ENCODE measurements at places on chromosomes 2 and 18.

- no peak for DNase-seq
Observed at GRCh38 chr2:224359569-224359968, 42.3 kb downstream of the FAM124B start.

- no peak for DNase-seq
Observed at GRCh38 chr2:165901620-165902298, 51.8 kb downstream of the TTC21B start.

DNA sequence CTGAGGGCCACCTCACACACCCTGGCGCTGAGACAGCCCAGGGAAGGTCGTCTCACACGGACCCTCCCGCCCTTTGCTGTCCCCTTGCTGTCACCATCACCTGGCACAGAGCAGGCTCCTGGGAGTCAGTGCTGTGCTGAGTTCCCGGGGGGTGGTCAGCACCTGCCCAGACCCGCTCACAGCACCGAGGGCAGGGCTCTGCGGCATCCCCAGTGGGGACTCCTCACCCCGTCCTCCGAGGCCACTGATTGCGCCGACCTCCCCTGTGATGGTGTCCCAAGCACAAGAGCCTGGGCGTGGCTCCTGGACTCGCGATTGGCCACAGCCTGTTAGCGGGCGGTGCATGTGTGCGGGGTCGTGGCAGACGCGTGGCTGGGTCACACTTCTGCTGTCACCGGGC is 65.9 kb downstream of the NFATC1 start:
- DNase-seq = no peak

DNA sequence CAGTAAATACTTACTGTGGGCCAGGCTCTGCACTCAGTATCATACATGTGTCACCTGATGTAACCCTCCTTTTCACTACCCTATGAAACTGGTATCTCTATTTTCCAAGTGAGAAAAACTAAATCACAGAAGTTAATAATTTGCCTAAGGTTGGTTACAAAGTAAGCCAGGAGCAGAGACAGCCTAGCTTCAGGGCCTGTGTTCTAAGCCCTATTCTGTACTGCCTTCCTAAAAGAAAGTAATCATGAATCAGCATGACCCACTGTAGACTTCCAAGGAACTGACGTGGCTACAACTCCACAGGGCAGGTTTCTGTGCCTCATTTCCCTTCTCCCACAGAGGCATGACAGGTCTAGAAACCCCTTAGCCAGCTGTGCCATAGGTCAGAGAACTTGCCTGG is 14.3 kb downstream of the ZNF142 start:
- DNase-seq = no peak

DNA sequence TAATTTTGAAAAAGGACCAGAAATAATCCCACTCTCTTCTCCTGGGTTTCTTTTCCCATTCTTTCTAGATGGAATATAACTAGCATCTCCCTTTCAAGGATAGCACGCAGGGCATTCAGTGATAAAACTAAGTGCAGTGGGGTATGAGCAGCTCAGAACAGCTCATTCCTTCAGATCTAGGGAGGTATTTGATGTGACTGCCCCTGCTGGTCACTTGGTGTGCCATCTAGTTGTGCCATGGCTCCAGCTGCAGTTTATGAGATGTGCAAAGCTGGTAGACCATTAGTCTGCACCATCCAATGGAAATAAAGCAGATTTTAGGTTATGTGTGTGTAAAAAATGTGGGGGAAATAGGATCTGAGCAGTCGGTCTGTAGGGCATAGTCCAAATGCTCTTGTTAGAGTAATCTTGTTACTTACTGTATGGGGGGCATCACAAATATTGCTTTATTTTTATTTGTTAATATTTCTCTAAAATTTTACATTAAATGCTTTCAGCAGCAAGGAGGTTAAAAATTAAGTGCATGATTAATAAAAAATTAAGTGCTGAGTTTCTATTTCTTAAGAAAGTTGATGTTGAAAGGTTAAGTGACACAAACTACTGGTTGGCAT is 38.9 kb downstream of the CTAGE1 start:
- DNase-seq = peak; percentile 32
